Activated CD4-positive, alpha-beta T cell treated with anti-CD3 and anti-CD28 coated beads for 24 hours (primary cell): ENCODE measurements at places on chromosomes 11 and 22.
A peak's percentile ranks its signal among the peaks of the same experiment; 100 is the strongest.

- DNase-seq = no peak
Measured at GRCh38 chr11:11468954-11469353, 115.9 kb upstream of the CSNK2A3 start.

DNA sequence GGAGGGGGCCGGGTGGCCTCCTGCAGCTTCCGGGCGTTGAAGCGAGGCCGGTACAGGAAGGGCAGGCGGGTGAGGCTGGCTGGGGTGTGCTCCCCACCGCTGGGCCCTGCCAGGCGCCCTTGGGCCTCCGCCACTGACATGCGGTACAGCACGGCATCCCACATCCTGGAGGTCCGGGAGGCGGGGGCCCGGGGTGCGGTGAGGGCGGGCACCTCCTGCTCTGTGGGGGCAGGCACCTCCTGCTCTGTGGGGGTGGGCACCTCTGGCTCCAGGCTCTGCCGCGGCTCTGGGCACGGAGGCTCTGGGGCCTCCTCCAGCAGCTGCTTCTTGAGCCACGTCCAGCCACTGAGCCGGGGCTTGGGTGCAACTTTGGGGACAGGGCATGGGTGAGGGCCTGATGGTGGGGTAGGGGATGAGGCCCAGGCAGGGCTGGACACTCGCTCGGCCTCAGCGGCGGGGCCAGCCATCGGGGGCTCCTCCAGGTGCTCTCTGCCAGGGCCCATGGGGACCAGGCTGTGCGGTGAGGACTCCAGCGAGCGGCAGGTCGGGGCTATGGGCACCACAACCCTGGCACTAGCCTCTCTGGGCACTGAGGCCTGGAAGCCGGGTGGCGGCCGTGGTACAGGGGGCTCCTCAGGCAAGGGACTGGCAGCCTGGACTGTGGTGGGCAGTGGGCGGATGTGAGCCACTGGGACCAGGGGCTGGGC, 2.3 kb downstream of the PRR33 start:
- DNase-seq = peak; percentile 47

- no peak for DNase-seq
Measured at GRCh38 chr11:95465887-95466286, 234.9 kb upstream of the SESN3 start.

- no peak for DNase-seq
Measured at GRCh38 chr11:44104481-44105294, 9.2 kb downstream of the EXT2 start.

GRCh38 chr11:128689591-128689947, 4.3 kb upstream of the FLI1 start:
- DNase-seq = no peak

DNA sequence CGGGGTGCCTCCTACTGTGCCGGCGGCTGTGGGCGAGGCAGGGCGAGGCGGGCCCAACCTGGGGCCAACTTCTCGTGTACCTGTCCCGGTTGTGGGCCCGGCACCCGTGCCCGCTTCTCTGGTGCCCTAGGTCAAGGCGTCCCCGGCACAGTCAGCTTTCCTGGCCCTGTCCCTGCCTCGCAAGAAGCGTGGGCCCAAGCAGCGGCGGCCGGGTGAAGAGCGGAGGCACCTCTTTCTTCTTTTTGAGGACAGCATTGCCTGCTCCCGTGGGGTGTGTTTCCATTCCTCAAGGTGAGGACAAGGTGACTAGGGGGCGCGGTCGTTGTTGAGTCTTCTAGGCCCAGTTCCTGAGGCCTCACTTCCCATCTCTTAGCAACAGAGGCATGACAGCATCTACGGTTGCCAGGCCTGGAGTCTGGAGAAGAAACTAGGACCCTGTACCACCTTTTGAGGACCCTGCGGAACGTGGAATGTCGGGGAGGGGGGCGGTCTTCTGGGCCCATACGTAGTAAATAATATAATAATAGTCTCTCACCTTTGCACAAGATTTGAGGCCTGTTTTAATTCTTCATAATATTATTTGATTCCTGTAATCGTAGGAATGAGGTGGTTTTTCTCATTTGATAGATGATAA, 418 bp downstream of the ACO2 start:
- DNase-seq = no peak

DNA sequence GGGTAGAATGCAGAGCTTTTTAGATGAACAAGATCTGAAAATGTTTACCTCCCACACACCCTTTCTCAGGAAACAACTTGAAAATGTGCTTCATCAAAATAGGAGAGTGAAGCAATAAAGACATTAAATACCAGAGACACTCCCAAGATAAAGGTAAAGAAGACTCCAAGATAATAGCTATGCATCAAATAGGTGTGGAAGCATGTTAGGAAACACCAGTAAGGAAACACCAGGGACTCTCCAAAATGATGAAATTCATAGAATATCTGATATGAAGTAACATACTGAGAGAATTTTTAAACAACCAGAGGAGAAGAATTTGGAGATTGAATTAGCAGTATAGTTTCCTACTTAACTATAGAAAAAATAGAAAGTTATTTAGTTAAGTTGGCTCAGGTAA, 57.0 kb downstream of the OR10A6 start:
- DNase-seq = no peak

- no peak for DNase-seq
Measured at GRCh38 chr22:41578114-41578513, 11.5 kb downstream of the PMM1 start.

DNA sequence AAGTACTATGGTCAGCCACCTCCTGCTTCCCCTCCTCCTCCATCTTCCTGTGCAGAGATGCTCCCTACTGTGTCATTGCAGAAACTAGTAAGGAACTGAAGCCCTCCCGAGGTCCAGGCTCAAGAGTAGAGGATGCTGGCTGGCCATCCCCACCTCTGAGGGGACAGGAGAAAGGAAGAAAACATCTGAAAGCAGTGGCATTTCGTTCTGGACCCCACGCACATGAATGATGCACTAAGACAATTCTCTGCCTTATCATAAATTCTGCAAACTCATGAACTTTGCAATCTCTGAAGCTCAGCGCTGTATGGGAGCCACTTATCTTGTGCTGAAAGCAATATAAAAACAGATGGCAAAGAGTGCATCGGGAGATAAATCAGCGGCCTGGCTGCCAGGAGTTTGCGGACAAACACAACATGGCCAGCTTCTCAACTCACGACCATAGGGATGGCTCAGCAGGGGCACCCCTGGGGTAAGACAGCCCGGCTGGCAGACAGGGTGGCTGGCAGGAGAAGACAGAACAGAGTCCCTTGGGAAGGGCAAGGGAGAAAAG, 306.4 kb downstream of the NXPE2 start:
- no peak for DNase-seq

DNA sequence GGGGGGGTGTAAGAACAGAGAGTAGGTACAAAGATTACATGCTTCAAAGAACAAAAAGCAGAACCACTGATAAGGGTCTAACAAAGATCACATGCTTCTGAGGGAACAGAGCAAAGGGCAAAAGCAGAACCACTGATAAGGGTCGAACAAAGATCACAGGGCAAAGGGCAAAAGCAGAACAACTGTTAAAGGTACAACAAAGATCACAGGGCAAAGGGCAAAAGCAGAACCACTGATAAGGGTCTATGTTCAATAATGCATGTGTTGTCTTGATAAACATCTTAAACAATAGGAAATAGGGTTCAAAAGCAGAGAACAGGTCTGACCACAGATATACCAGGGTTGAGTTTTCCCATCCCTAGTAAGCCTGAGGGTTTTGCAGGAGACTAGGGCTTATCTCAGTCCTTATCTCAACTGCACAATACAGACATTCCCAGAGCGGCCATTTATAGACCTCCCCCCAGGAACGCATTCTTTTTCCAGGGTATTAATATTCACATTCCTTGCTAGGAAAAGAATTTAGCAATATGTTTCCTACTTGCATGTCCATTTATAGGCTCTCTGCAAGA, 81.9 kb upstream of the PGR start:
- DNase-seq = no peak

- no peak for DNase-seq
Measured at GRCh38 chr22:27663812-27664211, 137.7 kb downstream of the MN1 start.

GRCh38 chr11:36578458-36578857, 10.7 kb downstream of the RAG1 start:
- no peak for DNase-seq

DNA sequence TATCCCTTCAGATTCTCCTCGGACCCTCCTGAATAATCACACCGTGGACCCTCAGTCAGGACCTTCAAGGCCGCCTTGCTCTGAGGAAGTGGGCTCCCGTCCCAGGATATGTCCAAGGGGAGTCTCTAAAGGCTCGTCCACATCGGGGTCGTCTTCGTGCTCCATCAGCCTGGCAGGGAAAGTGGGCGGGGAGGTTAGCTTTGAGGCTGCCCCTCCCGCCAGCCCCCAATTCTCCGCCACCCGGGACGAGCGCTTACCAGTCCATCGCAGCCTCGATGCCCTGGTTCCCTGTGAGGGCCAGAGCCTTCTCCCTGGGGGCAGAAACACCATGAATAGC, 472 bp downstream of the UBXN1 start:
- no peak for DNase-seq

DNA sequence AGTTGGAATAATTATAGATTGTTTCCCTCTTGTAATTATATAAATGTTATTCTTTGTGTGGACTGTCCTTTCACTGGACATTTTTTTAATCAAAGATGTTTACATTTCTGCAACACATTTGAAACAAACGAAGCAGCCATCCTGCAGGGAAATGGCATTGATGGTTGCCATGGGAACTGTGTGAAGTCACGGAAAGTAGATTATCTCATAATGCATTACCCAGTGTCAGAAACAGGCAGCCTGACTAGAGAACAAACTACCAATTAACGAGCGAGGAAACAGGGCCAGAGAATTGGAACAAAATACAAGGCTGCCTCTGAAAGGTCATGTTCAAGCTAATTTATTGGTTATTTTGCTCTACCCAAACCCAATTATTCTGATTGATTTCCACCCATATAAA, 96.9 kb upstream of the LARGE1 start:
- no peak for DNase-seq

- DNase-seq = no peak
Measured at GRCh38 chr11:76639621-76640020, 30.9 kb downstream of the LRRC32 start.

DNA sequence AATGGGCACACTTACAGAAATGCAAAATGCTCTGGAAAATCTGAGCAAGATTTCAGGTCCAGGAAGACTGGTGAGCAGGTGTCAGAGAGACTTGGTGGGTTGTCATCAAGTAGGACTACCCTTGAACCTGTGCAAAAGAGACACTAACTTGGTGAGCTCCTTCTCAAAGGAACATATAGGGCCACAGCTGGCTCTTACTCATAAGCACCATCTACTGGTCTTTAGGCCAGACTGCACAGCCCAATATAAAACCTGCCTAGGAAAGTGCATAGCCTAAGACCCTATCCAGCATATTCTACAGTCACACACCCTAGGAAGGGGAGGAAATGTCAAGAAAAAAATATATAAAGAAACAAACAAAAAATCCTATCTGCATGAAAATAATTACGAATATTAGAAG, 18.2 kb upstream of the OR10W1 start:
- no peak for DNase-seq

DNA sequence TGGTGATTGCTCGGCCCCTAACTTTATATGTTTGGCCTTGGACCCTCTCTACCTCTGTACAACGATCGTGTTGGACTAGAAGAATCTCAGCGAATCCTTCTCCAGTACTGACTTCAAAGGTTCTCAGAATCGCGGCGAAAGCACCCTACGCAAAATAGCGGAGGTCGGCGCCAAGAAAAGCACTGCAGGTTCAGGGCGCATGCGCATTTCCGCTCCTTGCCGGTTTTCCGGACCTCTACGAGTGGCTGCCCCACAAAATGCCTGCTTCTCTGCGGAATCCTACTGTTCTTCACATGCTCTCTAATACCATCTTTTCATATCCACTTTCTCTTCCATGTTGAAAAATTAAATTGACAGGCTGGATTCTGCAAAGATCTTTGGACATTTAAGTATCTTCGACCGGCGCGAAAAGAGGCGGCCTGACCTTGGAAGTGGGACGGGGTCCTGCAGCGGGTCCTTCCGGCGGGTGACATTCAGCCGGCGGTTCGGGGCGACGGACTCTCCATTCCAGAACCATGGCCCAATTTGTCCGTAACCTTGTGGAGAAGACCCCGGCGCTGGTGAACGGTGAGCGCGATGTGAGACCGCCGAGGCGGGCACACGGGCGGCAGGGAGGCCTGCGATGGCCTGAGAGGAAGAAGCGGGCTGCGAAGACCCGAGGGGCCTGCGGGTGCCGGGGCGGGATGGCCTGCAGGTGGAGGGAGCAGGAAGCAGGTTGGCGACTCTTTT, at the start of gene ATP5MG:
TSS of gene ATP5MG (plus strand) at position 456 of the 729 bp plus-strand sequence. CDS start at position 516, 60 bp downstream.
- peak; percentile 90 for DNase-seq

- no peak for DNase-seq
Measured at GRCh38 chr11:3340025-3340424, 38.9 kb downstream of the ZNF195 start.

GRCh38 chr11:117413616-117414015, 86.0 kb downstream of the CEP164 start:
- no peak for DNase-seq

GRCh38 chr11:16902781-16903378, 111.3 kb downstream of the PLEKHA7 start:
- DNase-seq = no peak

DNA sequence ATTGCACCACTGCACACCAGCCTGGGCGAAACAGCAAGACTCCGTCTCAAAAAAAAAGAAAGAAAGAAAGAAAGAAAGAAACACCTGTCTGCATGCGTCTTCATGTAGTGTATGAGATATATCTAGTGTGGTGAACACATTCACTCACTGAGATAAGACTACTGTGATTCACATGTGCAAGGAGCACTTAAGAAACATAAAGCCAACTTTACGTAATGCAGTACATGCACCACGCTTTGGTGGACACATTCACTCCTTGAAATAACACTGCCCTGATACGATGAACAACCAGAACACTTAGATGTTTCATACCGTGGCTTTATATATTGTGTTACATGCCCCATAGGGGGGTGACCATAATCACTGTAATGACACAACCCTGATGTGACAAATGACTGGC, 96.0 kb downstream of the MICAL3 start:
- no peak for DNase-seq

- DNase-seq = peak; percentile 47
Measured at GRCh38 chr11:126310200-126310991, 6.5 kb downstream of the DCPS start.

DNA sequence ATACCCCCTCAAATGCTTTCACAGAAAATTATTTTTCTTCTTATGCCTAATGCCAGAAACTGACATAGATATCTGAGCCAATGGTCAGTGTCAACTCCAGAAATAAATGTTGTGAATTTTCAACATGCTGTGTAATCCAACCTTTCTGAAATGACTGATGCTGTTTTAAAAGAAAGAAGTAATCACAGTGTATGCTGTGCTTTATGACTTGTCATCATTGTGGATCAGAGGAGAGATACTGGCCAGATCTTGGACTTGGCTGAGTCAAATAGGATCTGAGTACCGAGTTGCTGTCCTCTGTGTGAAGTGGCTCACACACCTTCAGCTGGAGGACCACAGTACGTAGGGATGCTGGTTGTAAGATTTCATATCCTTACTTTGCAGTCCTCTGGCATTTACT, 89.9 kb upstream of the ARHGAP20 start:
- no peak for DNase-seq

DNA sequence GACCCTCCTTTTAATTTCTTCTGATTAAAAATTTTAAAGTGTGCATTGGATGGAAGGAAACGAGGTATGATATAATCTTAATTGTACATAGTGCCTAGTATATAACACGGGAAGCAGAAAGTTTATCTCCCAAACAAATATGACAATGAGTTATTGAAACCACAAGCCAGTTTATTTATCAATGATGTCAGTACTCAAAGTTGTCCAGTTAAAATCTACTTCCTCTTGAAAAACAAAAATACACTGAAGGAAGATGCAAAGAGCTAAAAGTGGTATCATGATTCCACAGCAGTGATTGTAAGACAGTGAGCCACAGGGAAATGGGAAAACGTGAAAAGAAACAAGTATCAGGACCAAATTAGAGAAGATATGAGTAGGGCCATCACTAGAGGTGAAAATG, 18.8 kb upstream of the OR5B21 start:
- no peak for DNase-seq
